ENCODE measurements at places on chromosomes 2 and 18. TPM values are rescaled to one million over a fixed set of nuclear protein-coding genes. Genes with fewer than 3 reads are reported as not detected.

- no peak for DNase-seq
Observed at GRCh38 chr18:74734013-74734444, 136.4 kb downstream of the ZNF407 start.

GRCh38 chr2:8514796-8515758, 166.8 kb upstream of the ID2 start:
- no peak for DNase-seq

DNA sequence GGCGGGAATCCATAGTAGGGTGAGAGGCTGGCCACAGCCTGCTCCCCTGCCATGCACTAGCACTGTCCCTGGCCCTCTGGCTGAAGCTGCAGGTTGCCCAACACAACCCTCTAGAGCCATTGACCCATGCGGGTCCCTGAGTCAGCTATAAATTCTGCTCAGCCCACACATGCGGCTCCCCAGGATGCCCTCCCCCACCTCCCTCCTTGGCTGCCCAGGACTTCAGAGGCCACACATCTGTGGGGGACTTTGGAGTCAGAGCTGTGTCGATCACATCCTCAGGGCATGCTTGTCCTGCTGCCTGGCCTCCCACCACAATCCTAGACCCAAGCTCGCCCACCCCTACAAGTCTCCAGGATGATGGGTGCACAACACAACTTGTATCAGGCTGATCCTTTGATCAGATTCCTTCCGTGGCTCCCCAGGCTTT, 97.0 kb downstream of the TFCP2L1 start:
- DNase-seq = no peak

GRCh38 chr2:190996338-190996946, 17.5 kb downstream of the STAT1 start:
- no peak for DNase-seq

GRCh38 chr2:27262379-27263286, at the start of gene SLC30A3:
Gene SLC30A3 (minus strand): TSS chr2:27263047. CDS start chr2:27262906, 141 bp downstream.
- DNase-seq = no peak

GRCh38 chr18:38402509-38402908, 836.9 kb upstream of the CELF4 start:
- DNase-seq = no peak

- no peak for DNase-seq
Observed at GRCh38 chr2:26387189-26387588, 14.5 kb upstream of the DRC1 start.

- DNase-seq = no peak
Observed at GRCh38 chr2:85390941-85391669, 19.1 kb downstream of the CAPG start.

GRCh38 chr2:209581040-209581439, 157.2 kb downstream of the MAP2 start:
- no peak for DNase-seq

- DNase-seq = no peak
Observed at GRCh38 chr18:8834881-8835280, 129.5 kb downstream of the MTCL1 start.

- no peak for DNase-seq
Observed at GRCh38 chr18:50956116-50956515, 11.7 kb upstream of the ELAC1 start.

DNA sequence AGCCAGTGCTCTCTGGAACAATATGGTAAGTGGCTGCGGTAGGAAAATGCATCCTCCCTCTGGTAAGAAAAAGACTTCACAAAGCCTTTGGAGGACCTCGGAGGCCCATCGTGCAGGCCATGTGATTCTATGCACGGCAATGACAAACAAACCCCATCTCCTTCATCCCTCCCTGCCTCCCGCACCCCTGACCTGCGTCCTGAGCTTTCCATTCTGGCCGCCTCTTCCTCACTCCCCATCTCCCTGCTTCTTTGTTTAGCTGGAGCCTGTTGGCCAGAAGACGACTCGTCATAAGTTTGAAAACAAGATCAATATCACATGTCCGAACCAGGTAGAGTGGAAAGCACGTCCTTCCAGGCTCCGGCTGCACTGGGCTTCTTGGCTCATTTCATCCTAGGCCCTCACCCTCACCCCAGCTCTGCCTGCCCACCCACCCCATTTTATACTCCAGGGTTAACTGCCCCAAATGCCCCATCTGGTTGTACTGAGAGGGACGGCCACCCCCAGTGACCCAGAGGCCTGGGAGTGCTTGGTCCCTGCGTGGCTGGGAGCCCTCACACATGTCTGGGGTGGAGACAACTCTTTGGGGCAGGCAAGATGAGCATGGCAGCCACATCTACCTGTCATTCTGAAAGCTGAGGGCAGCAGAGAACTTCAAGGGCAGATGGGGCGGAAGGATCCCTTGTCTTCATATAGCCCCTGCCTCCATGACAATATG, 94.0 kb downstream of the PLB1 start:
- no peak for DNase-seq

DNA sequence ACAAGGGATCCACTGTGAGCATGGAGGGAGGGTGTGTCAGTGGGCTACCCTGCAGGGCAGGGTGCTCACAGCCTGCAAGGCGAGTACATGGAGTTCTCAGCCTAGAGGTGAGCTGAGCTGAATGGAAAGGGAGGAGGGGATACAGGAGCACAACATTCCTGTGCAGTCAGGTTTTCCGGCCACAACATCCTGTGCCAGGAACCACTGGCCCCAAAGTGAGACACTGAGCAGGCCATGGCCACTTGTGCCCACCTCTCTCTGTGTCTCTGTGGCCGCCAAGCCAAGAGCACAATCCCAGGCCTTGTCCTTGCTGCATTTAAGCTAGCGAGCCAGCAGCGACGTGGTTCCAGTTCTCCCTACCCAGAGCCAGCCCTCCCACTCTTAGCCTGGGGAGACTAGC, 6.1 kb downstream of the DOK1 start:
- no peak for DNase-seq

DNA sequence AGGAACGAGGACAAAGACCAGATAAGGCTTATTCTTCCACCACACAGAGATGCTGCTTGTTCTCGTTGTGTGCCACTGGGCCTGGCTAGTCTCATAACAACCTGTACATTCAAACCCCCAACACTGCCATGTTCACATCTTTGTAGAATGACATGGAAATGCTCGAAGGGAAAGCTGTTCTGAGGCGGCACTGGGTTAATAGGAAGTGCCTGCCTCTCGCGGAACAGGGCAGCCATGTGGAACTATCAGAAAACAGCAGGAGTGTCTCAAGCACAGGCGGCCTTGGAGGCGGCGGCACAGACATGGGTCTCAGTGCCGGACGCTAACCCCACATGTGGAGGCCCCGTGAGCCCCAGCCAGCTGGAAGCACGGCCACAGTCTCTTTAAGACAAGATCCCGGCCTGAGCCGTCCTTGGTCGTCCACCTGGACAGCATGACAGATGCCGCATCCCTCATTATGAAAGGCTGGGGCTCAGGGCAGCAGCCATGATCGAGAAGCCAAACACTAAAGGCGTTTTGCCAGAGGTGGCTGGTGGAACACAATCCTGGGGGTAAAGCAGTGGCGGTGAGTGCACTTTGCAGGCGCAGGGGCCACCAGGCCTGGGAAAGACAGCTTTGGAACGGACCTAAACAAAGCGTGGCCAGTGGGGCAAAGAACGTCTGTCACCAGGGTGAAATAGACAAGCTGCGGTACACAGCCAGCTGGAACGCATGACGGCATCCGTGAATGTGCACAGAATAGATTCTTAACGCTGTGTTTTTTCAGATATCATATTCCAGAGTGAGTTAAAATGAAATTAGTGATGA, 161.0 kb downstream of the HDAC4 start:
- DNase-seq = no peak

- no peak for DNase-seq
Observed at GRCh38 chr2:140057928-140058327, 1277.7 kb upstream of the NXPH2 start.

DNA sequence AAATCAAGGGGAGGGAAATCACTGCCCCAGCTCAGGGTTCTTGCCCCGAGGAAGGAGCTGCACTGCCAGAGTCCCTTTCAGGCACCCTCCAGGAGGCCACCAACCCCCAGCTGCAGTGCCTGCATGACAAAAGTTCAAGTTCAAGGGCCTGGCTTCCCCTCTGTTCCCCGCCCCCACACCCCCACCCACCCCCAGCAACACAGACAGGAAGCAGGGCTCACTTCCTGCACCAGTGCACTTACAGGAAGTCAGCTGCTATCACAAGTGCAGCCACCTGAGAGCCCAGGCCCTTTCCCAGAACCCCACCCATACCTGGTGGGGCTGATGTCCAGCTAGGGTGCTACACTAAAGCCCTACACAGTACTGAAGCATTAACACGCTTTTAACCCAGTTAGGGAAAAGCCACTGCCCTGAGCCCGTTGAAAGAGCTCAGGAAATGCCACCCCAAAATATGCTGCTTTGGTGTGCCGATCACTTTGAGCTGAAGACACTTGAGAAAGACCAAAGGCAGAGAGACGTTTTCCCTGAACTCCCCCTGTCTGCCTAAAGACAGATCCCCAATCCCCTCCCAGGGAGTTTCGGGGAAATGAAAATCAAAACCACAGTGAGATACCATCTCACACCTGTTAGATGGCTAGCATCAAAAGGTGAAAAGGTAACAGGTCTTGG, 109.9 kb upstream of the CAB39 start:
- DNase-seq = no peak

DNA sequence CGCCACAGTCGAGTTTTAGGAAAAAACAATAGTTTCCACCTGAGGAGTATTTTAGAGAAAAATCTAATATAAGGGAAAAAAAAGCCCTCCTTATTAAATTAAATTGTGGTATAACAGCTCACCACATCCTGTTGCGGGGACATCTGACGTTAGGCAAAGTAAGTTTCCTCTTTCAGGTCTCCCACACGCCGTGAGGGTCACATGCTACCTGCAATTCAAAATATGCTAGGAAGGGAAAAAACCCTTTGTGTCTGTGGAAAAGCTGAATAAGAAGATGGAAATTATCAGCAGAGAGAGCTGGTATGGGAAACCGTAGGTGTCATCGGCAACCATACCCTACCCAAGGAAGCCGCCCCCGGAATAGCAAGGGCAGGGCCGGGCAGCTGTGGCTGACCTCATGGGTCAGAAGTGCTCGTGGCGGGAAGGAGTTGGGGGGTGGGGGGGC, 128.0 kb downstream of the NFATC1 start:
- DNase-seq = no peak

- DNase-seq = no peak
Observed at GRCh38 chr2:187117483-187117882, 268.5 kb upstream of the ZSWIM2 start.

GRCh38 chr2:9434489-9434888, 11.0 kb downstream of the CPSF3 start:
- DNase-seq = no peak

DNA sequence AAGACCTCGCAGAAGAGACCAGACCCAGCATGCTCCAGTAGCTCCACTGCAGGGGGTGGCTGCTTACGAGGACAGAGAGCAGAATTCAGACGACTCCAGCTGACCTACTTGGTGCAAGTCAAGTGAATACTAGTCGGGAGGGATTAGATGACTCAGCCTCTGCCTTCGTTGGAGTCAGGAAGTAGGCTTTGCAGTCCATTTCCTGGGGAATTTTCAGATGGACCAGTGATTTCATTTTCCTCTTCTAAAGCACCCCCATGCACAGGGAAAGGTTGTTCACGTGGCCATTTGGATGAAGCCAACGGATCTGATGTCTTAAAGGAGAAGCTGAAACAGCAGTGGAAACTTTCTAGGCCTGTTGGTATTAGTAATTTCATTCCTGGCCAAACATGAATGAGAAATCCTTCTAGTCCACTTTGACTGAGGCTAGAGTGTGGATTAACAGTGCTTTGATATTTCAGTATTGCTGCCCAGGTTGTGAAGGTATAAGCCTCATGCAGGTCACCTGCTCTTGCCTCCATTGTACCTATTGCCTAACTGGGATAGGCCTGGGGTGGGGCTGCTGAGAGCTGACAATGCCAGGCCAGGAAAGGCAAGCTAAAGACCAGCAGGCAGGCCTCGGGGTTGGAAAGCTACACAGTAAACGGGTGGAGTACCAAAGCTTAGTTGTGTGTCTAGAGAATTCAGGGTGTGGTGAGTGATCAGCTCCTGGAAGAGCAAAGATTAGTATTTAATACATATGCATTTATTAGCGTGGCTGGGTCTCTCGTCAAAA, 117.6 kb upstream of the FOSL2 start:
- DNase-seq = peak; percentile 98

- no peak for DNase-seq
Observed at GRCh38 chr2:183034806-183035205, 3.5 kb downstream of the NCKAP1 start.

- no peak for DNase-seq
Observed at GRCh38 chr2:72103690-72104089, 44.0 kb downstream of the CYP26B1 start.

DNA sequence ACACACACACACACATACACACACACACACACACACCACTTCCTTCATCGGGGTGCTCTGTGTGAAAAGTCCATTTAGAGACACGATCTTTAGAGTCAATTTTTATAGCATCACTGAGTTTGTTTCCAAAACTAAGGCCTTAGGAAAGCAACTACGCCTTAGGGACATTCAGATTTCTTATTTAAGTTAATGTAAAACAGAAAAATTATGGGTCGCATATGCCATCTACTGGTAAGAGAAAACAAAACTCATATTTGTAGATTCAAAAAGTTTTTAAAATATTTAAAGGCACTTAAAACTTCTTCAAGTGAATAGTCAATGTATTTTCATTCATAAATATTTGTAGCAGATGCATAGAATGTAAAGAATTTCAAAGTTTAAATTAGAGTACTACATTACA, 166.2 kb downstream of the ATAD2B start:
- DNase-seq = peak; percentile 41

The SMAD2 gene
- 48.9 TPM for total RNA-seq

The EGR4 gene
- not detected for total RNA-seq

The TDRD15 gene
- not detected for total RNA-seq

The ANKRD53 gene
- not detected for total RNA-seq

The TXNDC2 gene
- total RNA-seq = not detected
